ENCODE measurements at places on chromosomes 6 and 20.

DNA sequence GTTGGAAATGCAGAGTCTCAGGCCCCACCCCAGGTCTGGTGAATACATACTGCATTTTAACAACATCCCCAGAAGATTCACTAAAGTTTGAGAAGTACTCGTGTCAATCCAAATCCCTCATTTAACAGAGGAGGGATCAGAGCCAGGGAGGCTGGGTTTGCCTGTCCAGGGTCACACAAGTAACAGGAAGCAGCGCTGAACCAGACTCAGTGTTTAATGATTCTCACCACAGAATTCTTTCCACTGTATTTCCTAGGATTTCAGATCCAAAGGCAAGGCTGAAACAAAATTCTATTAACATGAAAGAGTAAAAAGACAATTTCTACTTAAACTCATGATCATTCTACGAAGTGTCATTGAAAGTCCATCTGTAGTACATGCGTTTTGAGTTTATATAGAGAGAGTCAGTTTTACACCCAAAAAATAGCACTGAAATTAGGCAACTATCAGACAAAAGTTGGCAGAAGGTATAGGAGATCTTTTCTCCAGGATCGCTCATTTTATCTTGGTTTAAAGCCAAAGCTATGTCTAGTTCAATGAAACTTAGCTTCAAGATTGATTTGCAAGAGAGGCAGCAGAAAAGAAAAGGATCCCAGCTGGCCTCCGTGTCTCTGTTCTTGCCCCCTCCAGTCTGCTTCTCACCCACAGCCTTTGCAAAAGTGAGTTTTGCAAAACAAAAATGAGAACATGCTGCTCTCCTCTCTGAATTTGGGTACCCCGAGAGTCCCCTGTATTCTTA, 6.0 kb upstream of the AGPAT4 start:
- no peak for DNase-seq

DNA sequence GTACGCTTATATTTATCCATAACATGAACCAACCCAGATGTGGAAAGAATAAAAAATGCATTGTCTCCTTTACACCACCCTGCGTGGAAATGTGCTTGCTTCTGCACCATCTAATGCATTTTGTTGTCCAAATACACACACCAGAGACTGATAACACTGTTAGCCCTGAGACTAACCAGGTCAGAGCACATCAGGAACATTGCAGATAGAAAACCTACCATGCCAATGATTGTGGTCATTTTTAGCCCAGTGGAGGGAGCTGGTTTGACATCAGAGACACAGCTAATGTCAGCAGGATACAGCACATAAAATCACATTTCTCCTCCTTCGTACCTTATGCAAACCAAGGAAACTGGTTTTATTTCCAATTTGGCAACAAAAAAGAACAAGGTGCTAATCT, 528.7 kb downstream of the DOK5 start:
- DNase-seq, result no peak

DNA sequence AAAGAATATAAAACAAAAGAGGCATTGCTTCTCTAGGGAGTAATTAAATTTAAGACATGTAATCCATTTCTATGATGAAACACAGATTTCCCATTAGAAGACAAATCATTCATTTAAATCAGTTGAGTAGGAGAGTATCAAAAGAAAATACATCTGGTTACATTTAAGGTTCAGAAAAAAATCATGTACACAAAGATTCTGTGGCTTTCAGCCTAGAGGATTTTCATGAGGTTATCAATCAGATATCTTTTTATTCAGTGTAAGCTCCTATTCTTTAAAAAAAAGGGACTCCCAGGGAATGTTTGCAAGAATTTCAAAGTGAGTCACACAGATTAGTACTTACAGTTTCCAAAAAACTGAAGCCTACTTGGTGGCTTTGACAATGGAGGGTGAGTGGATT, 24.9 kb downstream of the COL21A1 start:
- DNase-seq, result no peak

GRCh38 chr20:41671143-41671542, 53.0 kb upstream of the CHD6 start:
- no peak for DNase-seq

- DNase-seq, result no peak
Measured at GRCh38 chr20:58327211-58327610, 17.7 kb downstream of the RAB22A start.

- no peak for DNase-seq
Measured at GRCh38 chr6:37607944-37608343, 89.7 kb downstream of the MDGA1 start.

- DNase-seq, result no peak
Measured at GRCh38 chr20:53394433-53394832, 199.2 kb downstream of the ZNF217 start.

DNA sequence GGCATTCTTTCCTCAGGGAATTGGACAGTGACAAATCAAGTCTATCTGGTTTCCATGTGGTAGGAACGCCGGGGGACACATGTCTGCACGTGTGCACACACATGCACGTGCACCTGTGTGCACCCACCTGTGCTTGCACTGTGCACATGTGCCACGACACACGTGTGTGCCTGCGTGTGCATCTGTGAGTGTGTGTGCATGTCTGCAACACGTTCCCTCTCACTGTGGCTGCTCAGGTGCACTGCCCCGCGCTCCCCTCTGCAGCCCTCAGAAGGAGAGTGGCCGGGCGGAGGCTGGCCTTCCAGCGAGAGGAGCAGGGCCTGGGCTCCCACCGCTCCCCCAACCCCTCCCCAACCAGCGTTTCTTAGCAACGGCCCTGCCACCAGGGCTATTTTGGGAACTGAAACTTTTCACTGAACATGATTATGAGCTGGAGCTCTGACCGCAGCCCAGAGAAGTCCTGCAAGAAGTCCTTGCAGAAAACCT, 147.8 kb downstream of the PHACTR3 start:
- no peak for DNase-seq

GRCh38 chr6:144098993-144099392, 3.6 kb upstream of the SF3B5 start:
- no peak for DNase-seq

DNA sequence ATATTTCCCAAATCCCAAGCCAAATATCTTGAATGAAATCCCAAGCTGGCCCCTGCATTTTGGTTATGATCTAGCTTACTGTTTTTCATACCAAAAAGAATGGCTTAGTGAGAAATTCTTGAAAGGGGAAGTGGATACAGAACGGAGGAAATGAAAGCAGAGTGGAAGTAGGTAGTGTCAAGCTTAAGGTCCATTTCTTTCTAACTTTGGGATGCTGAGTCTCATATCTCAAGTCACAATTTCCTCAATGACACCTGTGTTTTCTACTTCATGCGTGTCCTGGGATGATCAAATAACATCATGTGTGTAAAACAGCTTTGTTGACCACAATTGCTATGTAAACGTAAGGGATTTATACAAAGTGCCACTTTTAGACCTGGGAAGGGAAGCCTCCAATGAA, 238.8 kb upstream of the SLC35B3 start:
- DNase-seq, result no peak
